Cerebellum (tissue), 4 donors: ENCODE measurements at places on chromosomes 1 and 21. TPM values are rescaled to one million over a fixed set of nuclear protein-coding genes. Genes with fewer than 3 reads are reported as not detected.

Gene LELP1
- not detected for total RNA-seq

Gene PDE9A
- 23.5 TPM for total RNA-seq

Gene UMODL1
- total RNA-seq: 0.09 TPM

Gene PPM1J
- total RNA-seq: 1.00 TPM

Gene C1orf226
- total RNA-seq: 3.4 TPM

DNA sequence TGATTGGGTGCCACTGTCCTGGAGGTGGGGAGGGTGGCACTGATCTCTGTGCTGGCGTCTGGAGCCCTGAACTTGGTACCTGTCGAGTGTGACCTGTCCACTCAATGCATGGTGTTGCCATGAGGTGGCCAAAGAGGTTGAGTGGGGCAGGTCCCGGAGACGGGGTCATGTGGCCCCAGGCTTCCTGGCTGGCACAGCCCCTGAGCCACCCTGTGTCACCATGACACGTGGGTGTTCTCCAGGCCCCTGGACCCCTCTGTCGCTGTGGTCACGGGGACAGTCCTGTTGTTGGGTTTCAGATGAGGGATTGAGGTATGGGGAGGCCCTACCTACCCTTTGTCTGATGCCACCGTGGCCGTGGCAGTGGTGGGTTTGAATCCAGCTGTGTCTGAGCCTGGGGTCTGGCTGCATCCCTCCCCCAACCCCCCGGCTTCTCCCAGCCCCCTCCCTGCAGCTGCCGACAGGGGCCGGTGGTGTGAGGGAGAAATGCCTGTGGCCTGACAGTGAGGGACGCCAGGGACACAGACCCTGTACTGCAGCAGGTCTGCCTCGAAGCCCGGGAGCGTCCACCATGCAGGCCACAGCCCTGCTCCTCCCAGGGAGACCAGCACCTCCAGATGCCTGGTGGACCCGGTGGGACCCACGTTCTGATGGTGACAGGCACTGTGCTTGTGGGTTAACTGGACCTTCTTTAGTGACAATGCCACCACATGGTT is 12.0 kb downstream of the TRPM2 start:
- DNase-seq: no peak

GRCh38 chr1:5296095-5296494 is 641.7 kb downstream of the AJAP1 start:
- DNase-seq: no peak

- no peak for DNase-seq
Observed at GRCh38 chr1:27346991-27347624, 5.3 kb downstream of the SYTL1 start.

DNA sequence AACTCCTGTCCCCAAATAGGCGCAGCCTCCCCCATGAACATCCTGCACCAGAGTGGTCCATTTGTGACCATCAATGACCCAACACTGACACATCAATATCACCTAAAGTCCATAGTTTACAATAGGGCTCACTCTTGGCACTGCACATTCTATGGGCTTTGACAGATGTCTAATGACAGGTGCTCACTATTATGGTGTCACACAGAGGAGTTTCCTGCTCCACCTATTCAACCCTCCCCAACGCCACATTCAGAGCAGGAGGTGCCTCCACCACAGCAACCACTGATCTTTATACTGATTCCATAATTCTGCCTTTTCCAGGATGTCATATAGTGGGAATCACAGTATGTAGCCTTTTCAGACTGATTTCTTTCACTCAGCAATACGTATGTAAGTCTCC is 24.2 kb downstream of the GNG4 start:
- DNase-seq: no peak

DNA sequence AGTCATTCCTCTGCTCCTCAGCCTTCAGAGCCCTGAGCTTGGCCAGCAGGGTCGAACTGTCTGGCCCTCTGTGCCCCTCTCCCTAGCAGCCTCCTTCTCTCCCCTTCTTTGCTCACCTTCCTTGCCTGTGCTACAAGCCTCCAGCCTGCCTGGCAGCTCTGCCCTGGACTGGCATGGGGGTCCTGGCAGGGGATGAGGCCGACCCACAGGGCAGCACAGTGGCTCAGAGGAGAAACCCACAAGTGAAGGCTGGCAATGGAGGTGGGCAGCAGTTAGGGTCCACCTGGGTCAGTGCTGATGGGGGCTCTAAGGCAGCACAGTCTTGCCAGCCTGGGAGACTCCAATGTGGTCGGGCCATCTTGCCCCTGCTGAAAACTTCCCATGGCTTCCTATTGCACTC is 274.2 kb downstream of the GRIK3 start:
- no peak for DNase-seq

DNA sequence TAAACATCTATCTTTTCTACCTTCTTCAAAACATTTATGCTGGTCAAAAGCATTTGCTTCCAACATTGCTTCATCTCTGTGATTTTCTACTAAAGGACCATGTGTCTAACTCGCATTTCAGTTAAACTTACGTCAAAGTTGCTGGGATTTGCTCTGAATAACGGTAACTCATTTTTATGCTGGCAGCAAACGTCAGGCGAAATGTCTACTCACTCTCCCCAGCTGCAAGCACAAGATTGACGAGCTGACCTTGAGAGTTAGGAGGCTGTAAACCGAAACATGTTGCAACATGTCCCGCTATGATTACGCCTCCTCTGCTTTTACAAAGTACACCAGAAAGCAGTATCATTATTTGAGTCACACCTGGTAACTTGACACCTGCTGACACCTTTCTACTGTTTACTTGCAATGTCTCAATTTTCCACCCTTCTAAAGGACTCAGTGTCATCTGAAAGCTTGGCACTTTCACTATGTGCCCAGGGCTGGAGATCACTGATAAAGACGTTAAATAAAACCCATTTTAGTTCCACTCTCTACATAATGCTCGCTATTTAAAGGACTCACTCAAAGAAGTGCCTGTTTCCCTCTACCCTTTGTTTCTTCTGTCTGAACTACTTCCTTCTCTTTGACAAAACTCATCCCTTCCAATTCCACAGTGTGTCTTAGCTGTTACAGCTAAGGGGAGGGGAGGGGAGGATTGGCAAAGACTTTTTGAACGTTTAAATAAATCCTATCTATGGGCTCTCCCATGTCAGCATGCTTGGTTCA is 111.9 kb downstream of the PTPN14 start:
- no peak for DNase-seq

- DNase-seq: no peak
Observed at GRCh38 chr1:119888476-119888875, 7.8 kb downstream of the ADAM30 start.

DNA sequence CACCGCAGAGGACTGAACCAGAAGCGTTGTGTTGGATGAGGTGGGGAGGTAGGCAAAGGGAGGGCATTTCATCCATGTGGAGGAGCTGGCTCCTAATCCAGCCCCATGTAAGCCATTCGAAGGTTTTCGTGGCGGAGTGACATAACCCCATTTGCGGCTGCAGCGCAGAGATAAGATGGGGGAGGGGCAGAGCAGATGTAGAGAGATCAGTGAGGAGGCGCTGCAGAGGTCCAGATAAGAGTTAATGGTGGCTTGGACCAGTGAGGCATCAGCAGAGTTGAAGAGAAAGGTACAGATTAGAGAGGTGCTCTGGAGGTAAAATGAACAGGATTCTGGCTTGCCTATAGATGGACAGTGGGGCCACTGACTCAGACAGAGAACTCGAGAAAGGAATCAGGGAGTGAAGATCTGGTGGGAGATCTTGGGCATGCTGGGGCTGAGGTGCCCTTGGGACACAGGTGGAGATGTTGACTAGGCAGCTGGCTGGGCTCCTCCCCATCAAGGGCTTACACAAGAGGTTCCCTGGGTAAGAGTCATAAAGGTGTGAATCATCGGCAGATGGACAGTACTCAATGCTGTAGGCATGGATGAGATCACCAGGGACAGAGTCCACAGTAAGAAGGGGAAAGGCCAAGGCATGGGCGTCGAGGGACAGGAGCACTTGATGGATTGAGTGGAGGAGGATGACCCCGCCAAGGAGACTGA is 7.8 kb upstream of the PTPRF start:
- no peak for DNase-seq

- DNase-seq: no peak
Observed at GRCh38 chr1:108478429-108479015, 28.4 kb downstream of the NBPF6 start.

- DNase-seq: no peak
Observed at GRCh38 chr1:244735404-244735803, 82.5 kb downstream of the DESI2 start.

DNA sequence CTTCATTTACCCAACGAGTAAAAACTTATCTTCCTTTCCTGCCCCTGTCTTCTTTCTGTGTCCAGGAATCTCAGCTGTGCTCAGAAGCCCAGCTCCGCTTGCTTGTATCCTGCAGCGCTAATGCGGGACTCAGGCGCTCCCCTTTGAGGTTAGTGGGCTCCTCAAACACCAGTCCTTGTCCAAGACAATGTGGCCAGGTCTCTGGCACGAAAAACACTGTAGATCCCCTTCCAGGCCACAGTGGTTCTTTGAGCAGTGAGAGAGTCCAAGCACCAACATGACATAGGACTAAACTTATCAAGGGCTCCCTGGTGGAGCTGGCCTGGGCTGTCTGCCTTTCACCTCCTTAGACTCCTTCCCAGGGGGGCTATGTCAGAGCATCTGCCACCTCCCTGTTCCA is 53.7 kb downstream of the PLD5 start:
- DNase-seq: no peak

- peak; percentile 30 for DNase-seq
Observed at GRCh38 chr1:64163970-64164369, 39.5 kb upstream of the UBE2U start.

- DNase-seq: no peak
Observed at GRCh38 chr1:62467092-62467491, 30.2 kb downstream of the USP1 start.
